Effector memory CD8-positive, alpha-beta T cell (primary cell): ENCODE measurements at places on chromosomes 2 and 18.

DNA sequence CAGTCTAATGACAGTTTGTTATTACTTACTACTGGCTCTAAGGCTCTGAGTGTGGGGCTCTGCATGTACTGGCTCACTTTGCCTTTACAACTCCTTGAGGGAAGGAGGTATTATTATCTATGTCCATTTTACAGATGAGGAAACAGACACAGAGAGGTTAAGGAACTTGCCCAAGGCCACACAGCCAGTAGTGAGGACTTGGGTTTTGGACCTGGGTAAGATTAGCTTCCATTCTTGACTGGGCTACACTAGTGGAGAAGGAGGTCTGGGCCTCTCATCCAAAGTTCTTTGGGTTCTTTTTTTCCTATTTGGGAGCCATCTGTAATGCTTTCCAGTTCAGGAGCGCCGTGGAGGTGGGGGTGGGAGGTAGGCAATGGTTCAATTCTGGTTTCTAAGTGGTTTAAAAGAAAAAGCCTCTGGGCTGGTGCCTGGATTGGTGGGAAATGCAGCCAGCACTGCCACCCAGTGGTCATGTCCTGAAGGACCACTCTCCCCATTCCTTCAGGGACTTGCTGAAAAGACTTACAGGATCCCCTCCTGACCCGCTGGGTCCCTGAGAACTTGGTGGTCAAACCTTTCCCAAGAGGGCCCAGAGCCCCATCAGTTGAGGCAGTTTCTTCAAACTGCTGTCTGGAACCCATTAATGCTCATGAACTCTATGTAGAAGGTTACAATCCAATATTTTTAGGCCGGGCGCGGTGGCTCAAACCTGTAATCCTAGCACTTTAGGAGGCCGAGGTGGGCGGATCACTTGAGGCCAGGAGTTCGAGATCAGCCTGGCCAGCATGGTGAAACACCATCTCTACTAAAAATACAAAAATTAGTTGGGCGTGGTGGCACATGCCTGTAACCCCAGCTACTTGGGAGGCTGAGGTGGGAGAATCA is 38.6 kb upstream of the NOTO start:
- peak; percentile 56 for DNase-seq

GRCh38 chr2:148860037-148860436 is 15.0 kb upstream of the KIF5C start:
- DNase-seq: no peak

DNA sequence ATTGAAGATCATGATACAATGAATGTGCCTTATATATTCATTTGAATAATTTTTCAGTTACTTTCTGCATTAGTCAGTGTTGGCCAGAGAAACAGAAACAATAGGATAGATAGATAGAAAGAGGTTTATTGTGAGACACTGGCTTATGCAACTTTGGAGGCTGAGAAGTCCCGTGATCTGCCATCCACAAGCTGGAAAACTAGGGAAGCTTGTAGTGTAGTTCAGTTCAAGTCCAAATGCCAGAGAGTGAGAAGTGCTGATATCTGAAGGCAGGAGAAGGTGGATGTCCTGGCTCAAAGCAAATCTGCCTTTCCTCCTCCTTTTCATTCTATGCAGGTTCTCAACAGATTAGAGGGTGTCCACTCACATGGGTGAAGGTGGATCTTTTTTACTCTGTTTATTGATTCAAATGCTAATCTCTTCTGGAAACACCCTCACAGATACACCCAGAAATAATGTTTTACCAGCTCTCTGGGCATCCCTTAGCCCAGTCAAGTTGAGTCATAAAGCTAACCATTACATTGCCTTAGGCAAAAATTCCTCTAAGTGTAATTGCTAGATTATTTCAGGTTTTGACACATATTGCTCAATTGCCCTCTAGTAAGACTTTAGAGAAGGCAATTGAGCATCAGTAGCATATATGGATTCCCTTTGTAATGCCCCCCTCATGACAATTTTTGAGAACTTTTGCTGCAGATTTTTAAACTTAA is 341.4 kb downstream of the LPIN1 start:
- no peak for DNase-seq

- no peak for DNase-seq
Observed at GRCh38 chr2:98172951-98173350, 86.0 kb downstream of the VWA3B start.

DNA sequence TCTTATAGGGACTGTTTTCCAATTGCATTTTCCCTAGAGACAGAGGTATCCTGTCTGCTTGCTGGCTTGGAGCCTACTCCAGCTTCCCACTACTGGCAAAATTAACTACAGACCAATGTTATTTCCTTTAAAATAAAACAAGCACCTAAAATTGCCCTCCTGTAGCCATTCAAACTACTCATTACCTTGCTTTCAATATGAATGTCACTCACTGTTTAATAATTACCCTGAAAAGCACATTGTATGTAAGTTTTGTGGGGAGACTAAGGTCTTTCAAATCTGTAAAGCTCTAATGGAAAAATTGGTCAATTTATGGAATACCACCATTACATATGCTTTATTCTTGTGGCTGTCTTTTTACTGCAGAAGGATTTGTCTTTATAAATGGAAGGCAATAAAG is 87.3 kb downstream of the DOCK10 start:
- DNase-seq: no peak

DNA sequence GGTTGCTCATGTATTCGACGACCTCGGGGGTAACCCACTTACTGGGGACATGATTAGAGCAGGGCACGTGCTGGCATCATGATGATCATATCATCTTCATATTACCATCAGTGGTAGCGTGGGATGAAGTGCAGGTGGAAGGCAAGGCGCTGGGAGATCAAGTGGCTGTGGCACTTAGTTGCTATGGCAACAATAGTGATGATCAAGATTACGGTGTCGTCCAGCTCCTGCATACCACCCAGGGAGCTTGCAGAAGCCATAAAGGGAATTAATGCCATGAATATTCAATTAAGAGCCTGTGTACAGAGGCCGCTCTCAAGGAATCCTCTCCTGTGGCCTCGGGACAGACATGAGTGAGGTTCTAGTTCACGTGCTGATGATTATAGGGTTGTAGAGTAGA is 237.2 kb upstream of the COPS8 start:
- DNase-seq: no peak

GRCh38 chr18:34775461-34775860 is 65.4 kb downstream of the DTNA start:
- DNase-seq: no peak

DNA sequence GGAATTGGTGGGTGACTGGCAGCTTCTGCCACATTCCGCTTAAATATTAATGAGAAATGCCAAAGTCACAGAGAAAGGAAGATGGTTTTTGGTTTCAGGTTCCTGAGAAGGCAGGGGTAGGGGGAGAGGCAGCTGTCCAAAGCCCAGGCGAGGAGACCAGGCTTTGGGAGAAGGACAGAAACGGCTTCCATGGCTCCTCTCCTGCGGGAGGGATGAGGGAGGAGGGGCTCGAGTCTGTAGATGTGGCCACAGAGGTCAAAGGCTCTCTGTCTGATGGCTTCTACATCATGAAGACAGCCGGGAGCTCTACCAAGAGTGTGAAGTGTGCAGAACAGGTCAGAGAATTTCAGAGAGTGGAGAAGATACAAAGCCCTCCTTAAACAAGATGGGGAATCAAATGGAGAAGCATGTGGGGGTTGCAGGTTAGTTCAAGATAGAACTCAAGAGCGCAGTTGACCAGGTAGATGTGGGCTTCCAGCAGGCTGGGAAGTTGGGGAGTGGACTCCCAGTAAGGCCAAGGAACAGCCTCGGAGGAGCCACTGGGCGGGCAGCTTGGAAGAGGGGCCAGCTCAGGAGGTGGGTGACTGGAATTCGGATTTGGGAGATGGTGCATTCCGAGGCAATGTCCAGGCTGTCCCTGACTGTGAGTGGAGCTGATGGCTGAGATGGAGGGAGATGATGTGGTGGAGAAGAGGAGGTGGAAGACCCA is 23.8 kb upstream of the HPCAL1 start:
- DNase-seq: no peak

DNA sequence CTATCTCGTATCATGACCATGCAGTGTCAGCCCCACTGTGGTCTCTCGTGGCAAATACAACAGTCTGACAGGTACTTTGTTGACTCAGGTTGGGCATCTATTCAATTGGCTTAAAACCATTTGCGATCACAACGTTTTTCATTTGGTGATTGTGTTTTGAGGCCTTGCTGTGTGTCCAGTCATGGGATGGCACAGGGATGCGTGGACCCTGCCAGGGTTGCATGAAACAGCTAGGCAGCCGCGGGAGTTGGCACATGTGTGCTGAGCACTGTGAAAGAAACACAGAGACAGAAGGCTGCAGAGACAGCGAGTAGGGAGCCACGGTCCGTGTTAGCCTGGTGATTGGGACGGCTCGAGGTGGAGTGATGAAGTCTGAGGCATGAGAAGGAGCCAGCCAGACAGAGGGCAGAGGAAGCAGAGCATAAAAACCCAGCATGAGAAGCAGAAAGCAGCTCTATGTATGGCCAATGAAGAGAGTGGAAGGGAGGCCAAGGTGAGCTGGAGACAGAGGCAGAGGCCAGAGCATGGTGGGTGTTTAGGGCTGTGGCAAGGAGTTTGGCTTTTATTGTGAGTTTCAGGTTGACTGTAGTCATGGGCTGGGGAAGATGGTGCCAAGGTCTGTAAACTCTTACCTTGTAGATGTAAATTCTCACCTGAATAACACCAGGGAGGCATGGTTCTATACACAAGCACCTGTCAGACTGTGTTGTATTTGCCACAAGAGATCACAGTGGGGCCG is 31.8 kb upstream of the IL1R1 start:
- no peak for DNase-seq

- DNase-seq: no peak
Observed at GRCh38 chr2:227415538-227416424, 28.0 kb upstream of the SCYGR1 start.

- DNase-seq: no peak
Observed at GRCh38 chr2:174180165-174180724, 68.1 kb downstream of the OLA1 start.

GRCh38 chr2:33522576-33522975 is 46.1 kb downstream of the RASGRP3 start:
- no peak for DNase-seq

- DNase-seq: no peak
Observed at GRCh38 chr2:60423505-60423904, 129.9 kb downstream of the BCL11A start.

- DNase-seq: no peak
Observed at GRCh38 chr2:45595721-45596435, 15.2 kb downstream of the SRBD1 start.

DNA sequence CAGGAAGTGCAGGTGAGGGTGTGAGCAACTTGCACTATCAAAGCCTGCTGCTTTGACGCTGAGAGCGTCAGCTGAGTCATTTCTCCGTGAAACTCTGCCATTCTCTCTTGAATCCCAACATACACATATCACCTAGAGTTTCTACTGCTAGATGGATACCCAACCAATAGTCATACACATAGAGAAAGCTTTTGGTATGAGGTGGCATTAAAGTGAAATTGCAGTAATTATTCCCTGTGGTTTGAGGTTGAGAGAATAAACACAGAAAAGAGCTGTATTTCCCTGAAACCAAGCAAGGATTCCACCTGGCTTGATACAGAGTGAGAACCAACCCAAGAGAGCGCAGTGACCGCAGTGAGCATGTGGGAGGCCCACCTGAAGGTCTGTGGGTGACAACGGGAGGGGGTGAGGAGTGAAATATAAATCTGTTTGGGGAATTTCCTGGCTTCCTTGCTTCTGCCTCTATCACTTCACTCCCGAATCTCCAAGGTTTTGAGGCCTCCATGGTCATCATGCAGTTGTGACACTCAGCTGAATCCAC is 28.8 kb upstream of the TMEM18 start:
- DNase-seq: no peak

GRCh38 chr2:237509905-237510304 is 22.9 kb downstream of the MLPH start:
- no peak for DNase-seq

- DNase-seq: no peak
Observed at GRCh38 chr2:66576561-66577320, 141.8 kb downstream of the MEIS1 start.

GRCh38 chr18:23877371-23877770 is 137.2 kb upstream of the TTC39C start:
- no peak for DNase-seq

GRCh38 chr2:44119878-44120277 is 48.8 kb upstream of the PPM1B start:
- no peak for DNase-seq

- DNase-seq: no peak
Observed at GRCh38 chr2:98310010-98310409, 36.2 kb upstream of the CNGA3 start.

- DNase-seq: no peak
Observed at GRCh38 chr2:55901322-55901721, 22.3 kb downstream of the EFEMP1 start.

DNA sequence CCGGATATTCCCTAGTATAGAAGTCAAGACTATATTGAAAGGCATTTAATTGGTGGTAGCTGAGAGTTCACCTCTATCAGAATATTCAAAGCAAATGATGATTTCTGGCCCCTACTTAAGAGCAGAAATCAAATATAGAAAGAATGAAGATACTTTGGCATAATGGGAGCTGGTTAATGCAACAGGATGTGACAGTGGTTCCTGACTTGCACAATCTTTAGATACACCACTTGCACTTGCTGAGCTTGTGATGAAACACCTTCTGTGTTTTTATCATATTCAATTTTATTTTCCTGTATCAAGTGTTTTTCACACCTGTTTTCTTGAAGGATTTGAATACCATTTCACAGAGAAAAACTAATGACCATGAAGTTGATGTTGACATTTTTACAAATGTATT is 124.1 kb upstream of the CDH19 start:
- no peak for DNase-seq

- no peak for DNase-seq
Observed at GRCh38 chr2:24153478-24153877, 21.4 kb upstream of the FAM228A start.

GRCh38 chr2:198293281-198293680 is 488.9 kb downstream of the PLCL1 start:
- DNase-seq: no peak

- no peak for DNase-seq
Observed at GRCh38 chr2:41827354-41827971, 220.4 kb upstream of the PKDCC start.

GRCh38 chr2:63465633-63466032 is 122.6 kb downstream of the WDPCP start:
- no peak for DNase-seq

DNA sequence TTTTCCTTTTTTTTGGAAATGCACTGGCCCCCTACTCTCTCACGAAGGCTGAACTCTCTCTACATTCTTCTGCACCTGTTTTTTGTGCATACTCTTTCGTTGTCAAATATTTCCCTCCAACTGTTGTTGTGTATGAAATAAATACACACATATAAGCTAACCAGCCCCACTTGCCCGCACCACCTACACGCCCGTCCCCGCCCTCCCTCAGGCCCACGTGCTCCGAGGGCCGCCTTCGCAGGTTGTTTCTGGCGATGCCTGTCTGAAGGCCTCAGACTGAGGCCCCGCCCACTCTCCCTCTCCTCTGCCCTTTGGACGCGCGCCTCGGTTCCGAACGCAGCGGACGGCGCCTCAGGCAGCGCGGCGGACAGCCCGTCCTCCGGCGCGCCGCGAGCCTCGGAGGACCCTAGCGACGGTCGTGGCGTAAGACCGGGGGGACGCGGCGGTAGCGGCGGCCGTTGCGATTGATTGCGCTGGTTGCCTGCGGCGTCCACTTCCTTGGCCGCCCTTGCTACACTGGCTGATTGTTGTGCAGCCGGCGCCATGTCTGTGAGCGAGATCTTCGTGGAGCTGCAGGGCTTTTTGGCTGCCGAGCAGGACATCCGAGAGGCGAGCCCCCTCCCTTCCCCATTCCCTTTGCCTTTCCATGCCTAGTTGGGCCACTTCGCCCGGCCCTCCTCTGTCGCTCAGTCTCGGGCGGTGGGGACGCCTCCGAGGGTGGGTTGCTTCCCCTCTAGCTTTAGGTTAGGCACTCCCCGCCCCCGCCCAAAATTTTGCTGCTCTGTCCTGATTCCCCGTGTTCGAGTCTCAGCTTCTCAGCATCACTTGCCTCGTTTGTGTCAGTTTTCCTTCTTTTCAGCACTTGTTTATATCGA is at the start of gene TSN:
Gene TSN (plus strand): TSS at position 415 of the 875 bp plus-strand sequence. CDS start 129 bp downstream, at position 544.
- DNase-seq: peak; percentile 97
